Activated CD4-positive, alpha-beta T cell treated with anti-CD3 and anti-CD28 coated beads, Interleukin-2, amount 50 U/mL, for 16 hours (primary cell): ENCODE measurements at places on chromosomes 7 and 10.

- DNase-seq = no peak
Measured at GRCh38 chr7:124762611-124763143, 2.9 kb downstream of the GPR37 start.

DNA sequence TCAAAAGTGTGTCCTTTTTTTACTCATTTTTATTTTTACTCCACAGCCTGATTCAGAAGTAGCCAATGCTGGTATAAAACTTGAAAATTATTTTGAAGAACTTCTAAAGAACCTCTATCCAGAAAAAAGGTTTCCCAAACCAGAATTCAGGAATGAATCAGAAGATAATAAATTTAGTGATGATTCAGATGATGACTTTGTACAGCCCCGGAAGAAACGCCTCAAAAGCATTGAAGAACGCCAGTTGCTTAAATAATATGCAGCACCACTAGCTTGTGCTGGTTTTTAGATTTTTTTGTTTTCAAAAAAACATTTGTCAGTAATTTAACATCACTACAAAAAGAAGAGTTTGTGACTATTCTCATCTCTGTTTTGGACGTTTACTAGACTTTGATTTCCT lies 116.5 kb downstream of the SVOPL start:
- DNase-seq = no peak

DNA sequence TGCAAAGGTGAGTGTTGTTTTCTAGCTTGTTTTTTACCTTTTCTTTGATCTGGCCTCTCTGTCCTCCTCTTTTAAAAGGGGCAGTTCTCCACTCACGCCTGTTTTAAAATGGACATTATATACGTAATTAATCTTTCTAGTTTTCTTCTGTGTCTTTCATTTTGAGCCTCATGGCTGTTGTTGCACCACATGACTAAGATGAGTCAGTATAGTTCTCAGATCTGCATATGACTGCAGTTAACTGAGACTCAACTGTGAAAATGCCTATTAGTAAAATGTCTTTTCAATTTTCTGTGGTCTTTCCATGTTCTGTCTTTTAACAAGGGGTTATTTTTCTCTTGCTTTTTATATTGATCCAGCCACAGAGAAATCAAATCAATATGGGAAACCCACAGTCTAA lies 296.1 kb downstream of the CDK14 start:
- no peak for DNase-seq

DNA sequence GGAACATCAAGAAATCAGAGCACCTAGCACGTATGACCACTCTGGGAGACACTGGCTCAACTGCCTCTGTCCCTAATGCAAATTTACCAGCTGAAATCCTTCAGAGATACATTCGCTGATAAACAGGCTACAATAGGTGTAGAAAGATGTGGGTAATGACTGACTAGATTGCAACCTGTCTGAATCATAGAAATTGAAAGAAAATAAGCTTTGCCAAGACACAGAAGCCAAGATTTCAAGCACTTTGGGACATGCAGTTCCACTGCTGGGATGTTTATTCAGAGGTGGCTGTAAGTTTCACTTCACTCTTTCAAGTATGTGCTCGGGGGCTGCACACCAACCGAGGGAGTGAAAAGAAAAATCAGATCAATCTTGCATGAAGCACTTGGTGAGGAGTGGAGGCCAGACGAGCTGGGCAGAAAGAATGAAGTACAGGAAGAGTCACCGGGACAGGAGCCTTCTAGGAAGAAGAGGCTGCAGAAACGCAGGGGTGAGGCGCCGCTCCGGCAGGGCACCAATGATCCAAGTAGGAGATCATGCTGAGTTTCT lies 276.7 kb downstream of the PARD3 start:
- DNase-seq = no peak

- no peak for DNase-seq
Measured at GRCh38 chr7:11485636-11486035, 346.4 kb downstream of the THSD7A start.

DNA sequence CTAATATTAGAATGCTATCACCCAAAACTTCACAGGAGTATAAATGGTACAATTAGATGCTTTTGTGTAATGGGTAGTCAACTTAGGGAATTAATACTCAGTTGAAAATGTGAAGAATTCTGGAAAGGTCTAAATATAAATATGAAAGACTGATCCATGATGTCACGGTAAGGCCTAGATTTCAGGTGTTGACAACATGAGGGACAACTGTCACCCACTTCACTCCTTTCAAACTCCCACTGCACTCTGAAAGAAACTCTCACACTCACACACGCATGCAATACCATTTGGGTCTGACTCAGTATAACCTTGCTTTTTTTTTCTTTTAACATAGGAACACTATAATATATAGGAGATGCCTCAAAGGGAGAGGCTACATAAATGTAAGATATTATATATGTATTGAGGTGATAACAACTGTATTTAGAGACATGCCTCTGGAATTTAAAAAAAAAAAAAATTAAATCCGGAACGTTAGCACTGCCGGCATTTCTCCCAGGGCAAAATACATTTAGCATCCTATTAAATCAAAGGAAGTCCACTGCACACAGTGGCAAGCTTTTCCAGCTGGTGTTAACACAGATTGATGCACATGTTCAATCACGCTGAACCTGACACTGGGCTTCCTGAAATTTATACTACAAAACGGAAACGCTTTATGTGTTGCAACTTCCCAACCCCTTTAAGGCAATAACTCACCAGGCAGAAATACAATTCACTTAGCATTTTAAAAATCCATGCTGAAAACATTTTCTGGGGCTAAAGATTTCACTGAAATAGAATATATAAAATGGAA lies 74.9 kb downstream of the RSU1 start:
- DNase-seq = no peak

GRCh38 chr10:129134371-129134770 lies 332.7 kb upstream of the MGMT start:
- DNase-seq = no peak

DNA sequence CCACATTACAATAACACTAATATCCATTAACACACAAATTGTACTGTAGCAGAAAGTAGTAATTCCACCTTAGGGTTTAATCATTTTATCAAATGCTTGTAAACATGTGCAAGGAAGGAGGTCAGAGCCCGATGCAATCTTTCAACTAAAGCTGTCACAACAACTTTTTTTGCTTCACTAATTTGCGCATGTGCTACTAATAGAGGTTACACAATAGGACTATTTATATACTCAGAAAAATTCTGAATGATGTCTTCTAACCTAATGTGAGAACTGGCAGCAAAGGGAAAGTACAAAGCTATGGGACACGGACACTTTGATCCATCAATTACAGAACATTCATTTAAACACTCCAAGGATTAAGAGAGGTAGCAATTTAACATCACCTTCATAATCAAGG lies 244.4 kb downstream of the CHCHD3 start:
- no peak for DNase-seq

- DNase-seq = peak; percentile 11
Measured at GRCh38 chr10:112950714-112951358, 789 bp downstream of the TCF7L2 start.
